ENCODE measurements at places on chromosomes 7 and 10.

- H3K4me1 ChIP-seq, result peaks cover 15% of the 10 kb centered on the region
- no peak overlapping the region for H3K27ac ChIP-seq
- H3K36me3 ChIP-seq, result no peaks in the 10 kb centered on the region
- no peak overlapping the region for H3K4me3 ChIP-seq
- no peak for DNase-seq
Observed at GRCh38 chr7:77702513-77702912, 6.3 kb downstream of the RSBN1L start.

- no peak overlapping the region for H3K4me3 ChIP-seq
- peaks cover 16% of the 10 kb centered on the region for H3K36me3 ChIP-seq
- H3K27me3 ChIP-seq, result no peaks in the 10 kb centered on the region
- no peak overlapping the region for H3K27ac ChIP-seq
- no peaks in the 10 kb centered on the region for H3K4me1 ChIP-seq
- DNase-seq, result no peak
Observed at GRCh38 chr10:24603333-24603732, 120.4 kb downstream of the ARHGAP21 start.

GRCh38 chr7:140702774-140703173 lies 6.3 kb downstream of the NDUFB2 start:
- DNase-seq, result no peak
- no peak overlapping the region for H3K27ac ChIP-seq
- H3K4me1 ChIP-seq, result peaks cover 7% of the 10 kb centered on the region
- no peaks in the 10 kb centered on the region for H3K36me3 ChIP-seq
- no peak overlapping the region for H3K4me3 ChIP-seq

DNA sequence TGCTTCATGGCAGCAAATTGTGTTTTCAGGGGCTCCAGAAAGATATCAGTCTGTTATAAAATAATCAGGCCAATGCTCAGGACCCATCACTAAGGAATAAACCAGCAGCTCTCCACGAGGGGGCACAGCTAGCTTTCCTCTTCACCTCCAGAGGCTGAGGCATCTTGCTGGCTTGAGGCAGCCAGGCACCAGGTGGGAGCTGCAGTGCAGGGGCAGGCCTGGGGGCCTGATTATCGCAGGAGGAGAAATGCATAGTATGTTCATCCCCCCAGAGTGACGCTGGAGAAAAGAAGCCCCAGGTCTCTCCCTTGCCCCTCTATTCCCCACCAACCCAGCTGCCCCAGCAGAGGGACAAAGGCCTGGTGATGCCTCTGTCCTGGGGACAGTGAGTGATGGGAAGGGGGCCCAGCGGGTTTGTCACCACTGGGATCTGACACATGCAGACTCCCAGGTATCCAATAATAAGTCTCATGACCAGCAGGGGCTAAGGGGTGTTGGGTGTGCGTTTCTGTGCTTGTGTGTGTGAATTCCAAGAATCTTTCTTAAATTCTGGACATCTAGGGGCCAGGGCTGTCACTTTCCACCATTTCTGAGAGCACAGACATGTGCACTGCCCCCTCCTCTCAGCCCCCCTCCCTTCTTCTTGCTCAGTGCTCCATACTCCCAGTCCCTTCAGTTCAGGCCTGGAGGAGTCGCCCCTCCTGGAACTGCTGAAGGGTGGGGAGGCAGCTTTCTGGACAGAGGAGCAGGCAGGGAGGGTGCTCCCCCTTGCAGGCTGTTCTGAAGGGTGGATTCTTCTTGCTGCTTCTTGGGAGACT lies 128.1 kb upstream of the FAM20C start:
- H3K27ac ChIP-seq, result no peak overlapping the region
- no peaks in the 10 kb centered on the region for H3K27me3 ChIP-seq
- no peak for DNase-seq
- no peaks in the 10 kb centered on the region for H3K36me3 ChIP-seq
- H3K4me1 ChIP-seq, result no peaks in the 10 kb centered on the region

DNA sequence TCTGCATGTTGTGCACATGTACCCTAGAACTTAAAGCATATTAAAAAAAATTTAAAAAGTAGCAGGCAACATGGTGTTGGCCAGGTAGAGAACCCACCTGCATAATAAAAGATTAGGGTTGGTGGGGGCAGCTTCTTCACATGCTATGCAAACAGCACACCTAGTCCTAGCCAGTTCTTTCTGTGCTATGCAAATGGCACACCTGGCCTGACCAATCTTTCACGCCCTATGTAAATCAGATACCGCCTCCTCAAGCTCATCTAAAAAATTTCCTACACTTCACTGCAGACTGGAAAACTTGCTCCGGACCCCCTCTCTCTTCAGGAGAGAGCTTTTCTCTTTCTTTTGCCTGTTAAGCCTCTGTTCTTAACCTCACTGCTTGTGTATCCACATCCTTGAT lies 14.5 kb upstream of the PIP start:
- no peak overlapping the region for H3K4me3 ChIP-seq
- H3K27ac ChIP-seq, result no peak overlapping the region

DNA sequence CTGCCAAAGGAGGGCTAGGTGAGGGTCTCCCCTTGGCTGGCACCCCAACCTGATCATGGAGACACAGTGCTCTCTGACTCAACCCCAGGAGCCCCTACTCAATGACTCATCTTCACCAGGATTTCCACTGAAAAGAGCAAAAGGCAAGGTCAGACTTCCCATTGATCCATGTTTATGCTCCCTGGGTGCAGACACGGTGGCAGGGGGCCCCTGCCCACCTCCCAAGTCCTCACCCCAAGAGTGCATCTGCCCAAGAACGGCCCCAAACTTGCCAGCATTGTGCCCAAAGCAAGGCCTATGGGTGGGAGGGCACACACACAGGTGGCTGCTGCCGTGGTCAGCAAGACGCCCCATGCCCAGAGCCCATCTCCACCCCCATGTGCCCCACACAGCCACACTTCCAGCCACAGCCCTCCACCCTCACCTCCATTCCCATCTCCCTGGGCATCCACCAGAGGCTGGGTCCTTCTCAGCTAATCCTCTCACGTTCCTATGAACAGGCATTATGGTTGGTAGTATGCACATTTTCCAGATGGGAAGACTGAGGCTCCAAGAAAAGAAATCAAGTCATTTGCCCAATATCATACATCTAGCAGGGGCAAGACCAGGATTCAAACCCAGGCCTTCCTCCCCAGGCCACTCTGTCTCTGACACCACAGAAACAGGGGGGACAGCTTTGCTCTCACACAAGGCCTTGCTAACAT lies 31.3 kb downstream of the FAM53B start:
- H3K27ac ChIP-seq, result no peak overlapping the region
- no peaks in the 10 kb centered on the region for H3K27me3 ChIP-seq
- no peak for DNase-seq
- no peak overlapping the region for H3K4me3 ChIP-seq

DNA sequence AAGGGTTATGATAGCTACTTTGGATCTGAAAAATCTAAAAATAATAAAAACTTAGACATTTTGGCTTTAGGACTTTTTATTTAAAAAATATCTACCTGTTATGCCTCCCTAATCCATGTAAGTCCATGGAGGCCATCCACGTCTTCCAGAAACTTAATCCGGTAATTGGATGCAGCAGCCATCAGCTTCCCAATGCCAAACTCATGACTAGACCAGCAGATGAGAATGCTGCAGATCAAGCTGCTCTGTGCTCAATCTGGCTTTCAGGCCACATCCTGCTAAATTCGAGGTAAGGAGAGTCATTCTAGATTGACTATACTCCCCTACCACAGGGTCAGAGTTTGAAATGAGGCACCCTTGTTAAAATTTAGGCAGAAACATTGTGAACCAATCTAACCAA lies 168.5 kb upstream of the TCERG1L start:
- no peak for DNase-seq
- H3K27ac ChIP-seq, result no peak overlapping the region
- H3K27me3 ChIP-seq, result no peaks in the 10 kb centered on the region
- H3K36me3 ChIP-seq, result no peaks in the 10 kb centered on the region
- no peaks in the 10 kb centered on the region for H3K4me1 ChIP-seq

- no peaks in the 10 kb centered on the region for H3K27me3 ChIP-seq
- H3K4me3 ChIP-seq, result no peak overlapping the region
- H3K4me1 ChIP-seq, result no peaks in the 10 kb centered on the region
- DNase-seq, result no peak
Observed at GRCh38 chr7:157905651-157906461, 569.1 kb downstream of the DNAJB6 start.

DNA sequence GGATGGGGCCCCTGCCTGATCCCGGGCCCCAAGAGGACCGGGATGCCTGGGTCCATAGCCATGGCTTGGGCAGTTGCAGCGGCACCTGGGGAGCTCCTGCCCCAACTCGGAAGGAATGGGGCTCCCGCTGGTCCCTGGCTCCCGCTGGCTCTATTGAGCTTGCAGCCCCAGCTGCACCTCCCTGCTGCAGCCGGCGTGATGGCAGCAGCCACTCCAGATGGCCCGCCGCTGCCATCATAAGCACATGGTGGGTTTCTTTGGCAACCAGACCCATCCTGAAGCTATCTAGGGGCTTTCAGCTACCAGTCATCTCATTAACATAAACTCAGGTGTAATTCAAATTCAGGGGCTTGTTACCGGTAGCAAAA lies 11.1 kb upstream of the DNMBP start:
- no peaks in the 10 kb centered on the region for H3K36me3 ChIP-seq
- H3K27me3 ChIP-seq, result no peaks in the 10 kb centered on the region
- no peak overlapping the region for H3K4me3 ChIP-seq
- no peak overlapping the region for H3K27ac ChIP-seq

- no peaks in the 10 kb centered on the region for H3K4me1 ChIP-seq
- no peak overlapping the region for H3K4me3 ChIP-seq
- no peaks in the 10 kb centered on the region for H3K27me3 ChIP-seq
- H3K27ac ChIP-seq, result no peak overlapping the region
Observed at GRCh38 chr7:132380059-132380458, 196.2 kb downstream of the PLXNA4 start.

- H3K27ac ChIP-seq, result no peak overlapping the region
- H3K36me3 ChIP-seq, result no peaks in the 10 kb centered on the region
- H3K4me3 ChIP-seq, result no peak overlapping the region
Observed at GRCh38 chr7:69882269-69882668, 284.0 kb downstream of the AUTS2 start.

DNA sequence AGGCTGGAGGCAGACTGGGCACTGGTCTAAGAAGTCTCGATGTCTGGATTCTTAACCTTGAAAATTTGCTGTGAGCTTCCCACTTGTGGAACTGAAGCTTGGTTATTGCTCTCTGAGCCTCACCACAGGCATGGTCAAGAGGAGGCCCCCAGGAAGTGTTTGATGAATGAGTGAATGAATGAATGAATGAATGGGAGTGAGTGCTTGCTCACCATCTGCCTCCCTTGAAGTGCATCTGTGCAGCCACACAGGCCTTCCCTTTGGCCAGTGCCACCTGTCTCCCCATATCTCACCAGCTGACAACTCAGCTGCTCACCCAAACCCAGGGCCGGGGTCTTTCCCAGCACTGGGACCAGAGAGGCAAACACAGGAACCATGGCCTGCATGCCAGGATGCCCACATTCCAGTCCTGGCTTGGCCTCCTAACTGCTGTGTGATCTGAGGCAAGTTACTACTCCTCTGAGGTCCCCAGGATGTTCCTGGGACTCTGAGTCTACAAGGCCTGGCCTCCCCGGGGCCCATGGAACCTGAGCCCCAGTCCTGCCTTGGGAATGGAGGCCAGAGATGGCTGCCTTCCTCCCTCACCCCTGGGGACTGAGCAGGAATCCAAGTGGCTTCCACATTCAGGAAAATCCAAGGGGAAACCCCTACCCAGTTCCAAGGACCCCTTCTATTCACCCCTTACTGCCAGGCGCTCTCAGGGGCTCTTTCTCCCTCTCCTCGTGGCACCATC lies 51.4 kb upstream of the SLC29A3 start:
- H3K4me3 ChIP-seq, result no peak overlapping the region
- no peaks in the 10 kb centered on the region for H3K27me3 ChIP-seq
- H3K27ac ChIP-seq, result no peak overlapping the region
- H3K36me3 ChIP-seq, result no peaks in the 10 kb centered on the region
- DNase-seq, result no peak
- no peaks in the 10 kb centered on the region for H3K4me1 ChIP-seq

DNA sequence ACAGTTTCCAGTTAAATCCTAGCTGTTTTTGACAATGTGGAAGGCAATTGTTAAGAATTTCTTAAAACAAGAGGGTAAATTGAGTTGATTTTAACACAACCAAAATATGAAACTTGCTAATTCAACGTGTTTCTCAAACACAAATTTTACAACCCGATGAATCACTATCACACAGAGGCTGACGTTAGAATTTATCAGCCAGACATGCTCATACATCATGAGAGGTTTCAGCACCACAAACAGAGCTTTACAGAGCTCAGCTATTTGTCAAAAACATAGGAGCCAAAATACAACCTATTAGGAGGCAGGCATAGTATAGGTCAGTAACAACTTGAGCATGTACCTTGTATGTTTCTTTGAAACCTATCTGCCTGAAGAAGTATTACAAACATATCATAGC lies 36.1 kb downstream of the LRRN3 start:
- no peaks in the 10 kb centered on the region for H3K4me1 ChIP-seq
- no peaks in the 10 kb centered on the region for H3K36me3 ChIP-seq
- H3K4me3 ChIP-seq, result no peak overlapping the region
- H3K27me3 ChIP-seq, result no peaks in the 10 kb centered on the region
- DNase-seq, result no peak
- H3K27ac ChIP-seq, result no peak overlapping the region

DNA sequence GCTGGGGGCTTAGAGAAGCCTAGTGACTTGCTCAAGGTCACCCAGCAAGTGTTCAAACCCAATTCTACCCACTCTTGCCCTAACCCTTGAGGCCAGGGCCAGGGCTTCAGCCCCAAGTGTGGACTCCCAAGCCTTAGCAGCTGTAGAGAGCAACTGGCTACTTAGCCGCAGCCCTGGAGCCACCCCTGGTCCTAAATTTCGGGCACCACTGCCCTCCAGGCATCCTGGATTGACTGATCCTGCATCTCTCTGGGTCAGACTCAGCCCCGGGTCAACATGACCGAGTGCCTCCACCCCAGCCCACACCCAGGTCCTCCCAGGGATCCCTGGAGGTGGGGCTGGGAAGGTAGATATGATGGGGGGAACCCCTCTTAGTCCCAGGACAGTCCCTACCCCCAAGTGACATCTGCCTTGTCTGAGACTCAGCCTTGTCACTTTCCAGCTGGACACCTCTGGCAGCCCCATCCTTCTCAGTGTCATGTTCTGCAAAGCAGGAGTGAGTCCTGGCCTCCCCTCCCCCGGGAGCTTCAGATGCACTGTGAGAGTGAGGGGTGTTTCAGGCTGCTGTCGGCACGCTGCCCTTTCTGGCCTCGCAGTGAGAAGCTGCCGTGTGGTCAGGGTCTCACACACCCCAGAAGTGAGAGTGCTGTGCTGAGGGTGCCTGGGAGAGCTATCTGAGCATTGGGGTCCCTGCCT lies 89.8 kb downstream of the ZMIZ1 start:
- H3K36me3 ChIP-seq, result no peaks in the 10 kb centered on the region
- no peaks in the 10 kb centered on the region for H3K27me3 ChIP-seq
- no peak overlapping the region for H3K4me3 ChIP-seq
- H3K4me1 ChIP-seq, result no peaks in the 10 kb centered on the region

- H3K4me3 ChIP-seq, result no peak overlapping the region
- no peaks in the 10 kb centered on the region for H3K4me1 ChIP-seq
- no peaks in the 10 kb centered on the region for H3K36me3 ChIP-seq
- H3K27ac ChIP-seq, result no peak overlapping the region
- DNase-seq, result no peak
Observed at GRCh38 chr7:95558864-95559263, 37.5 kb downstream of the PDK4 start.
